Prostate gland (tissue), 2 donors: ENCODE measurements at places on chromosomes 6 and 20. TPM values are rescaled to one million over a fixed set of nuclear protein-coding genes. Genes with fewer than 3 reads are reported as not detected.

The PDYN gene
- 0.28 TPM for total RNA-seq

The SLC26A8 gene
- 15.2 TPM for total RNA-seq

The SCRT2 gene
- total RNA-seq = 0.17 TPM

The SLC22A2 gene
- total RNA-seq = not detected

The PGC gene
- 18.4 TPM for total RNA-seq

The PRRT1 gene
- total RNA-seq = 0.64 TPM

The SPTLC3 gene
- total RNA-seq = 24.5 TPM

The RHAG gene
- total RNA-seq = not detected

The FKBP1C gene
- total RNA-seq = 0.32 TPM

The KHDC1 gene
- 4.2 TPM for total RNA-seq

DNA sequence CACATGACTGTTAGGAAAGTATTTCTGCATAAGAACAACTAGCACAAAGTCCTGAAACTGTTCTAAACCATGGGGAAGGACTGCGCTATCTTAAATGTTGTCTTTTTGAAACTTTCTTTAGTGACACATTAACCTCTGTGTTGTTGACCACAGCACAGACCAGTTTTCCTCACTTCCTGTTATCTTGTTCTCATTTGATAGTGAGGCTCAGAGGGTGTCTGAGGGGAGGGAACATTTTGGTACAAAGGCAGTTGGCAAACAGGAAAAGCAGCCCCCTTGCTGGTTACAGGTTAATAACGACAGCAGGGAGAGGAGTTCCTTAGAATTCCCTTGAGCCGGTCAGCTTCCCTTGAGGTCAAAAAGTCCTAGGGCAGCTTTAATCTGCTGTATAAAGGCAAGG is 143.5 kb upstream of the BMP2 start:
- DNase-seq = no peak

DNA sequence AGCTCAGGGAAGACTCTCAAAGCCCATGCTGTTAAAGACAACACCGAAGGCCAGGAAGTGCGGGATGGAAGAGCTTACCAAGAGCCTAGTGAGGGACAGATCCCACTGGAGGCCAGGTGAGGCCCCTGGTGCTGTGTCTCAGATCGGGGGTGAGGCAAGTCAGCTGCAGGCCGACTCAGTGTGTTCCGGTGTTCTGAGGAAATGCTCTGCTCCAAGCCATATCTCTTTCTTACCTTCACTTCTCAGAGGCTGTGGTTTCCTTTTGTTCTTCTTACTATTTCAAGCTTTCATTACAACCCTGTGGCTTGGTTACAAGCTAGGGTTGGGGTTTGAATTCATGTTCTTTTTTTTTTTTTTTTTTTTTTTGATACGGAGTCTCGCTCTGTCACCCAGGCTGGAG is 114.3 kb upstream of the ZFP64 start:
- DNase-seq = no peak

GRCh38 chr6:168164462-168165061 is 85.5 kb upstream of the FRMD1 start:
- peak; percentile 1 for DNase-seq

GRCh38 chr20:59576216-59576953 is 28.0 kb upstream of the PHACTR3 start:
- DNase-seq = no peak

DNA sequence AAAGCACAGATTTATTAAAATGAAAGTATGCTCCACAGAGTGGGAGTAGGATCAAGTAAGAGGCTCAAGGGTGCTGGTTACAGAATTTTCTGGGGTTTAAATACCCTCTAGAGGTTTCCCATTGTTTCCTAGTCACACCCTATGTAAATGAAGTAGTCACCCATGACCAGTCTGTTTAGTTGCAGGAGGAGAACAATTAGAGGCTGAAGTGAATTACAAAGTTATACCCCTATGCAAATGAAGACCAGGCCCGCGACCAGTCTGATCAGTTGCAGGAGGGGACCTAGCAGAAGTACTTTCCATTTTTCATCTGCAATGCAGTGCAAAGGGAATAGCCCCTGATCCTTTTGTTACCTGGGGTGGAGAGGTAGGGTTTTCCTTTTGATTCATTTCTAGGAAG is 11.8 kb upstream of the FILIP1 start:
- DNase-seq = no peak

DNA sequence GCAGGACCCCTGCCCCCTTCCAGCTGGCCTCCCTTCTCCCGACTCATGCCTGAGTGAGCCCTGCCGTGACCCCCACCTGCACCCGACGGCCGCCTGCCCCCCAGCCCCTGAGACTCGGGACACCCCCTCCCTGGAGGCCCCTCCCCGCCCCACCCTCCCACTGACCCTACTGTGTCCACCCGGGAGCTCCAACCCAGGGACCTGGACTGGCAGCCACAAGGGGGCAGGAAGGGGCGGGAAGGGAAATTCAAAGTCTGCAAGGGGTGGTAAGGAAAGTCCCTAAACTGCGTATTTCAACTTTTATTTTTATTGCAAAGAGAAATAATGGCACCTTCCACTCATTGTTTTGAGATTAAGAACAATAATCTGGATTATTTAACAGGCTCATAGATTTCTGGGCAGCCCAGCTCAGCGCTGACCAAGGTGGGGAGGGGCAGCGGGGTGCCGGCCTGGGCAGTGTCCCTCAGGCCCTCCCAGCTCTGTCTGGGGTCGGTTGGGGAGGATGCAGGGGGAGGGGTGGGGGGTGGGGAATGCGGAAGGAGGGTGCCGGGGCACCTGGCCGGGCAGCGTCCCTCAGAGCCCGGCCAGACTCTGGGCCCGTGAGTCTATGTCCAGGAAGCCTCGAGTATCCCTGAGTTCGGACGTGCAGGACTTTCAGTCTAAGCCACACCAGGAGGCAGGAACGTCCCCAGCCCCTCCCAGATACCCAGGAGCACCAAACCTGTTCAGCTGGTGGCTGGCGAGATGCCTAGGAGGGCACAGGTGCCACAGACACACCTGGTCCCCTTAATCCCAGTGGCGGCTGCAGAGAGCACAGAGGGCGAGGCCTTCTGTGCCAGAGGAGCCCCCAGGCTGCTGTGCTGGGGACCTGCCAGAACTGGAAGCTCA is 1.3 kb upstream of the PTK6 start:
- DNase-seq = peak; percentile 92

GRCh38 chr20:21511485-21511849 is 2.4 kb downstream of the NKX2-2 start:
- no peak for DNase-seq

GRCh38 chr6:15730922-15731321 is 68.1 kb upstream of the DTNBP1 start:
- no peak for DNase-seq

- no peak for DNase-seq
Measured at GRCh38 chr6:101114703-101115102, 233.6 kb upstream of the ASCC3 start.

DNA sequence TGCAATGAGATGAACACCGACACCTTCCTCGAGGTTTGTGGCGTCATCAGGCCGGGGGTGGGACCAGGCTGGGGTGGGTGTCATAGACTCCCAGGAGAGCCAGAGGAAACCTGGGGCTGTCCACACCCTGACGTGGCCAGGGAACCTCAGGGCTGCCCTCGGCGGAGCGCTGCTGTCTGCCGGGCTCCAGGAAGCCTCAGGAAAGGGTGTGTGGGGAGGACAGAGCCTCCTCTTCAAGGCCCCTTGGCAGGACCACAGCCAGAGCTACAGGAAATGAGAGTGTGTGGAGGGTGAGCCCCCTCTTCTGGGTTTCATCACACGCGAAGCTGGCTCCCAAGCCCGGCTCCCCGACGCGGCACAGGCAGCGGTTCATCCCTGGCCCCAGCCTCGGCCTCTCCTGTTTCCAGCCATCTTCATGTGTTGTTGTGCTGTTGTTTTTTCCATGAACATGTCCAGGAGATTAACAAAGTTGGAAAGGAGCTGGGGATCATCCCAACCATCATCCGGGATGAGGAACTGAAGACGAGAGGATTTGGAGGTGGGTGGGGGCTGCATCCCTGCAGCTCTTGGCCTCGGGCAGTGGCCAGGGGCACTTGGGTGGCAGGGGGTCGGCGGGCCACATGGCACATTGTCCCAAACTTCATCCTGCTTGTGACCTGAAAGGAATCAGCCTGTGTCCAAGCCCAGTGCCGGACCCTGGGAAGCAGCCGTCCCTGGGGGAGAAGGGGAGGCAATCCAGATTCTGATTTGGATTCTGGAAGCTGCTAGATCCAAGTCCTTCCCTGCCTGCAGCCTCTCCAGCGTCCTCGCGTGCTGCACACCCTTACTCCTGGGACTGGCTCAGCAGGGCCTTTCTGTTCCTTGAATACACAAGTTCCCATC is 6.4 kb downstream of the NPEPL1 start:
- no peak for DNase-seq

GRCh38 chr6:52694404-52694803 is 23.5 kb downstream of the TMEM14A start:
- no peak for DNase-seq

DNA sequence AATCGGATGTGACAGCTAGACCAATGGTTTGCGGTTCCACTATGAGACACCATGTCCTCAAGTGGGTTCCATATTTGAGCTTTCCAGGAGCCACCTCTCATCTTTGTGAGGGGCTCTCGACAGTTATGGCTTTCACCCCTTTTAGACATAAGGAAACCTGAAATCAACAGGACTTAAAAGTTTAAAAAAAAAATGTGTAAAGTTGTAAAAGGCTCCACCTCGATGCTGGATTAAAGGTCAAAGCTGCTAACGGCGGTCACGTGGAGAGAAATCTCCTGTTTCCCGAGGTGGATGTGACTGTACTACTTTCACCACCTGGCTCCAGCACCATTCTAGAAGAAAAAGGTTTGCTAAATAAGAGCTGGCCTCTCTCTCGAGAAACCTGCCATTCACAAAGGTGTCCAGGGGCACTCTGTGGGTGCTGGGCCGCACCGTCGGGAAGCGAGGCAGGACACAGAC is 542 bp downstream of the ATP5F1E start:
- no peak for DNase-seq

DNA sequence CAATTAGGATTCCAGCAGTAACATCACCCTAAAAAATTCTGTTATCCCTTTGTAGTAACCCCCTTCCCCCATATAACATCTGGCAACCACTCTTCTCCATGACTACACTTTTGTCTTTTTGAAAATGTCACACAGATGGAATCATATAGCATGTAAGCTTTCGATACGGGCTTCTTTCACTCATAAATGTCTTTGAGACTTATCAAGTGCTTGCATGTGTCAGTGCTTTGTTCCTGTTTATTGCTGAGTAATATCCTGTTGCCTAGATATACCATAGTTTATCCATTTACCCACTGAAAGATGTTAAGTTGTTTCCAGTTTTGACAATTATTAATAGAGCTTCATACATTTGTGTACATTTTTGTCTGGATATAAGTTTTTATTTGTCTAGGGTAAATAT is 10.4 kb upstream of the SNPH start:
- DNase-seq = no peak

- no peak for DNase-seq
Measured at GRCh38 chr6:128259029-128259724, 261.2 kb downstream of the PTPRK start.

GRCh38 chr6:27836783-27837624 is 75.2 kb downstream of the OR2B2 start:
- DNase-seq = peak; percentile 73

GRCh38 chr6:28943223-28943556 is 19.4 kb upstream of the TRIM27 start:
- DNase-seq = no peak

DNA sequence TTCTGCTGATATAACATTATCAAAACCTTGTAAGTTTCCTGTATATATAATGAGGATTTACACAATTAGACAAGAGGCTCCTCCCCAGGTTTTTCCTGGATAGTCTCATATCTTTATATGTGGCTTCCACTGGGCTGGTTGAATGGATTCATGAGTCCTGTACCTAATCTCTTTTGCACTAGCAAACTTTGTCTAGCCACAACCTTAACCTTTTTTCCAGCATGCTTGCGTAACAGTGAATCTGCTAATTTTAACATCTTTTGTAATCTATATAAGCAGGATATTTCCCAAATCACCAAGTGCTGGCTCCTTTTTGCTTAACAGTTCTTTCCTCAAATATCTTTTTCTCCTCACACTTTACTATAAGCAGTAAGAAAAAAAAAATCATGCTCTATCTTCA is 153.6 kb downstream of the COL21A1 start:
- DNase-seq = no peak

DNA sequence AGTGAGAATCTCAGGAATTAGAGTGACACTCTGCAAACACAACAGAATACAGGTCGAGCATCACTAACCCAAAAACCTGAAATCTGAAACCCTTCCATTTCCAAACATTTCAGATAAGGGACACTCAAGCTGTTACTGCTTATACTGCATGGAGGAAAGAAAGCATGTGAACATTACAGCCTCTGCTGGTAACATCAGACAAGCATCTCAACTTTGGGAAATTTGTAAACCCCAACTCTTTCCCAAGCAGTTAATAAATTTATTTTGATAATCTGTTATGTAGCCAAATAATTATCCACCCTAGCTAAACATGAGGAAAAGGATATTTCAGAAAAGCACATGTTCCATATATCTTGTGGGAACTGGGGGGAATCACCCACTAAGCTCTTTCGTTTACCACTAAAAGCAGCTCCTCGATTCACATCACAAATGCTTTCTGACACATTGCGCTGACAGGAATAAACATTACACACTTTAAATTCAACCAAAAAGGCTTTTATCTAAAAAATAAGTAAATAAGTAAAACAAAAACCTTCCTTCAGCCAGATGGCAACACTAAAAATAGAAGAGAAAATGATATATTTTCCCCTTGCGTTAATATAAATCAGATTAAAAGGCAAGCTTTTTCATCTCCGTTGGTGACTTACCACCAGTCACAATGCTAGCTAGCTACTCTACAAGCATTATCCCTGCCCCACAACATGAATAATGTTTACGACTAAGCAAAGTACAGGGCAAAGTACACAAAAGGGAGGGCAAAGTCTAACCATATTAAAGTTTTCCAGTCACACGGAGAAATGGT is 120.8 kb downstream of the MAP7 start:
- no peak for DNase-seq

GRCh38 chr6:167702241-167702827 is 124.4 kb upstream of the AFDN start:
- no peak for DNase-seq

DNA sequence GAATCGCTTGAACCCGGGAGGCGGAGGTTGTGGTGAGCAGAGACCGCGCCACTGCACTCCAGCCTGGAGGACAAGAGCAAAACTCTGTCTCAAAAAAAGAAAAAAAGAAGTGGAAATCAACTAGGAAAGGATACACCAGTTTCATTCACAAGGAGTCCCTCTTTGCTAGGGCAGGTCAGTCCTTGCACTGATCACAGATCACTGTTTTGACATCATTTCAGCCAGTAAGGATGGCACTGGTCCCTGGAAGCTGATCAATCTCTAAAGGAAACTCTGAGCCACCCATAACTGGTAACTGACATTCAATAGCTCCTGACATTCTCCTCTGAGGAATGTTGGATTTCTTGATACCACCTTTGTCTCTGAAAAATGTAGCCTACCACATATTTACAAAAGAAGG is 243.1 kb upstream of the SLC35B3 start:
- no peak for DNase-seq

- no peak for DNase-seq
Measured at GRCh38 chr6:25056130-25056529, 120.4 kb upstream of the RIPOR2 start.
